ENCODE measurements at places on chromosomes 5 and 9.

- DNase-seq: no peak
Observed at GRCh38 chr5:14063691-14064090, 79.5 kb upstream of the TRIO start.

GRCh38 chr5:76535577-76535976, 87.6 kb downstream of the F2RL2 start:
- no peak for DNase-seq

DNA sequence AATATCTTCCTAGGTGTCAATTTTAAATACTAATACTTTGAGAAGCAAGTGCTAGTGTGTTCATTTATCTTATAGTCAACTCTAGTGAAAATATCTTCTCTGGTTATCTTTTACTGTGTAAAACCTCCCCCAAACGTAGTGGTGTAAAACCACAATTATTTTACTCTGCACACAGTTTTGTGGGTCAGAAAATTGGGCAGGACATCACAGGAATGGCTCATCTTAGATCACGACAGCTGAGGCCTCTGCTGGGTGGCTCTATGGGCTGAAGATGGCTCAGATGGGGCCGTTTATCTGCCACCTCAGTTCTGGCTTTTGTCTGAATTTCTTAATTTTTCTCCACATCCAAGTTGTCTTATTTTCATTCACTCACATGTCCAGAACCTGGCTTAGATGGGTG, 457.2 kb upstream of the ACTBL2 start:
- no peak for DNase-seq

- no peak for DNase-seq
Observed at GRCh38 chr5:78809444-78809843, 160.9 kb upstream of the LHFPL2 start.

DNA sequence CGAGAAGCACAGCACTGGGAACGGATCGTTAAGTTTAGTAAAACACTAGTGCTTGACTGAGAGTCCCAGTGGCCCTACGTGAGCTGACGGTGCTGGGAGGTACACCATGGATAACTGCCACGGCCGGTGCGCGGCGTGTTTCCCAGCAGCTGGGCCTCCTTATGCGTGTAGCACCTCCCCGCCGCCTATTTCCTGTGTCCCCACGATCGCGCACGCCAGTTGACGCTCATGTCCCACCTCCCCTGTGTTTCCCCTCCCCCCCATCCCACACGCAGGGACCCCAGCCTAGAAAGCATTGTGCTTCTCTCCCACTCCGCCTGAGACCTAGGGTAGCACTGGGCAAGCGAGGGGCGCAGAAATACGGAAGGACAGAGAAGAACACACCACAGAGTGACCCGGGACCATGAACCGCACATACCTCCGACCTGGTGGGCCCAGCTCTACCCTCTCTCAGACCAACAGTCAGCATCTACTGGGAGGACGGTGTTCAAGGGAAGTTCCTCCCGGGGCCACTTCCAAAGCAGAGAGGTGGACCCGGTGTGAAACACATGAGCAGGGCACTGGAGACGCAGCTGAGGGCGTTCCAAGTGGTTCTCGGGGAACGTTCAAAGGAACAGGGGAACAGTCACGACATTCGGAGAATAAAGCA, 45.6 kb downstream of the DBH start:
- DNase-seq: no peak

DNA sequence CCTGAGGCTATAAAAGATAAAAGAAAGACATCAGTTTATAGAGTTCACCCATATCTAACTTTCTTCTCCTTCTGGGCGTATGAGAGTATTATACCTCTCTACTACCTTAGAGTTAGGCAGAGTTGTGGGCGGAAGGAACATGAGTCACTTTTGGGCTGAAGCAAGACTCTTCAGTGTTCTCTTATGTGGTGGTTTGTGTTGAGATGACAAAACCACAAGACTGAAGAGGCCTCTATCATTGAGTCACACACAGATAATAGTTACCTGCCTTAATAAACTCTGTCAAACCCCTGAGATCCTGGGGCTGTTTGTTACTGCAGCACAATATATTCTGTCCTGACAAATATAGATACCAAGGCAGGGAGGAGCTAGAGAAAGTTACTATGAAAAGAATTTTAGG, 184.2 kb downstream of the EFNA5 start:
- DNase-seq: no peak

DNA sequence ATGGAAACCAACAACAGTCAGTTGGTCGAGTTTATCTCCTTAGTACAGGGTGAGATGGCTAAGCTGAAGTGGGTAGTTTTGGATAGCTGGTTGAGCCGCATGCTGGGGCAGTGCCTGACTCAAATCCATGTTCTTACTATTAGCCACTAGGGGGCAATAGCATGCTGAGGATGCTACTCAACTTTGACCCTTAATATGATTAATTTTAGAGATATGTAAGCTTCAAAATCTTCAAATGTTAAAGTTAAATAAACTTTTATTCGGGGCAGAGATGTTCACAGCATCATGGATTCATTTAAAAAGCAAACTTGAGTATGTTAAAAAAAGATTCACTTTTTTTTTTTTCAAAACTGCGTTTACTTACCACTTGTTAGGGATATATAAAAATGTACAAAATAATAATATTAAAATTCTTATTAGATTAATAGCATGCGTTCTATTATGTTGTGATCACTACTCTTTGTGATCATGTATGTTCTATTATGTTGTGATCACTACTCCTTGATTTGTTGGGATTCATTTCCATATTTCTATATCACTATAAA, 57.0 kb downstream of the C9orf153 start:
- DNase-seq: no peak

DNA sequence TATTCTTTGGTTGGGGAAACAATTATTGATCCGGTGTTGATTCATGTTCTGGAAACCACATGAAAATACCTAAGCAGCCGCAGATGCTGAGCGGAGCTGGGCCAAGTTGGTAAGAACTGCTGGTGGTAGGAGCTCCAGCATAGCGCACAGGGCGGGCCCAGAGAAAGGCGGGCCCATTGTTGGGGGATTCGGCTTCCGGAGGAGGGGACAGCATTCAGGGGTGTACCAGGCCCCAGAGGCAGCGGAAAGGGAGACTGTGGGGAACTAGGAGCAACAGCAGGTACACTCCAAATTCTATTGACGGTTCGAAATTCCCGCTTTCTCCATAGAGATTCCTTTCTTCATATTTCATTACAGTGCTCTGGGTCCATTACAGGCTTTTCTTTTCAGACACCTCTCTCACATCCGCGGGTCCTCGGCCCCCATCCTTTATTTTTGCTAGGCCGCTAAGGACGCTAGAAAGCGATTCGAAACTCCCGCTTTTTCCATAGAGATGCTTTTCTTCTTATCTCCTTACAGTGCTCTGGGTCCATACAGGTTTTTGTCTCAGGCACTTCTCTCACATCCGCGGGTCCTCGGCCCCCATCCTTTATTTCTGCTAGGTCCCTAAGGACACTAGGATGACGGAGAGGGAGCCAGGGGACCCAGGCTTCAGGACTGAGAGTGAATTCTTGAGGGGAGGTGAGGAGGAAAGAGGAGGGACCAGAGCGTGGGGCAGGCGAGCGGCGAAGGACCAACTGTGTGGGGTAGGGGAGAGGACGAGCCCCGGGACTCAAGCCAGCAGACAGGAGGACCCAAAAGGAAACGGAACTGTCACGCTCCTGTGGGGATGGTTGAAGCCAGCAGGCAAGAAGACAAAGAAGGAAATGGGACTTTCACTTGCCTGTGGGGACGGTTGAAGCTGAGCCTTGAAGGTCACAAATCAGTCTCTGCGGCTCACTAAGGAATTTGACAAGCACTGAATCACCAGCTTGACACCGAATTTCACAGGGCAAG, at the start of gene CCDC152:
Gene CCDC152, plus strand, starts transcription at position 213 of the 996 bp plus-strand sequence. CDS start 2,304 bp downstream, outside the sequence.
- no peak for DNase-seq

DNA sequence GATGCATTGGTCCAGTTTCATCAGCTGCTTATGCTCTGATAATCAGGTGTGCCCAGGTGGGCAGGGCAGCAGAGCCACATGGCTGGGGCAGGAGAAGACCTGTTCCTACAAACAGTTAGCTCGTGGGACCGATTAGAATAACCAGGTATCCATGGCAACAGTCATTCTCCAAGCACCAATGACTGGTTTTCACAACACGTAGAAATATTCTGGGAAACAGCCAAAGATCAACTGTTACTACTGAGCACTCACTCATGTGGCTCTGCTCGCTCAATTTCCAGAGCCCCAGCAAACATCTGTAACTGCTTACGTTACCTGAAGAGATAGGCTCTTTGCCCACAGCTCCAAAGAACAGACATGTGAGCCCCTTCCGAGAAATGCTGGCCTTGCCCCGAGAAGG, 302.0 kb downstream of the AGTPBP1 start:
- no peak for DNase-seq

DNA sequence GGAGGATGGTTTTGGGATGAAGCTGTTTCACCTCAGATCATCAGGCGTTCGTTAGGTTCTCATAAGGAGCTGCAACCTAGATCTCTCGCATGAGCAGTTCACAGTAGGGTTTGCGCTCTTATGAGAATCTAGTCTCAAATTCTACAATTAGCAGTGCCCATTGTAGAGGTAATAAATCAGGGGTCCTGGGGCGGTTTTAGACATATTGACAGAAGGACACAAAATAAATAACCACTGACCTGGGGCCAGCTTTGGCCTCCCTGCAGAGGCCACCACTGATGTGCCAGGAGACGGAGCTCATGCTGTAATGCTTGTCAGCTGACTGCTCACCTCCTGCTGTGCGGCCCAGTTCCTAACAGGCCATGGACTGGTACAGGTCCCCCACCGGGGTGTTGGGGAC, 67.6 kb upstream of the SPATA31D4 start:
- DNase-seq: no peak

DNA sequence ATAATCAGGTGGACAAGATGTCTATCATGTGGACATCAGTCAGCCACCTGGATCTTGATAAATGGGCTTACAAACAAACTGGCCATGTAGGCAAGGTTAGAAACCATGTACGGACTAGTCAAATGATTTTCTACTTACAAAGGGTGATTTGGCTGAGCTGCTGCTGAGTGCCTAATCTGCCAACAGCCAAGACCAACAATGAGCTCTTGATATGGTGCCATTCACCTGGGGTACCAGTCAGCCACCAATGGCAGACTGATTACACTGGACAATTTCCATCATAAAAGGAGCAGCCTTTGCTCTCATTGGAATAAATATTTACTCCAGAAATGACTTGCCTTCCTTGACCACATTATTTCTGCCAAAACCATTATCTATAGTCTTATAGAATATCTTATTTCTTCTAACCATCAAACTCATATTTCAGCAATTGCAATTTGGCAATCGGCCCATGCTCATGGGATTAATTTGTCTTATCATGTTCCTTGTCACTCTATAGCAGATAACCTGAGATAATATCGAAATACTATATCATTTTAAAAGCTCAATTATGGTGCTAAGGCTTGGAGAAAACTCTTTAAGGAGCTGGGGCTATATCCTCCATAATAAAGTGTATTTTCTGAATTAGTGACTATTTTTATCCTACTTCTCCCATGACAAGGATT, 135.1 kb downstream of the SLC25A46 start:
- no peak for DNase-seq

DNA sequence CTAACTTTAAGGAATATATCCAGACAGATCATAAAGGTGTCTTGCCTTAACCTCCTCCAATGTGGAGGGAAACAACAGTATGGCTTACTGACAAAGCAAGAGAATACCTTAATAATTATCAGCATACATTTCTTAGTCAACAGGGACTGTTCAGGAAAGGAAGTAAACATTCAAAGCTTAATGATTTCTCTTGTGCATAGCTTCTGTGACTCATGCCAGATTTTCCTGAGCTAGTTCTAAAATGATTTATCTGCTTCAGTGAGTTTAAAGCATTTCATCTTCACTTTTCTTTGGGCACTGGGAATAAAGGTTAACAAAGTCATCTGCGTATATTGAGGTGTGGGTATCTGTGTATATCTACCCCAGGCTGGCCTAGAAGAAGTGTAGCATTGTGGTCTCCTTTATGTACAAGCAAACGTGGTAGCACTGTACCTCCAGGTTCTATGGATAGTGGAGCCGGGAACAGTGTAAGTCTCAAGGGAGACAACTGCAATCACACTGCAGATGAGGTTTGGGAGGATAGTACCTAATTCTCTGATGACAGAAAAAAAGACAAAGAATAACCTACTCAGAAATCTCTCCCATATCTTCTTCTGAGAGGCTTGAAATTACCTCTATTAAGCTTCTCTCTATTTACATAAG, 284.1 kb downstream of the HCN1 start:
- peak; percentile 61 for DNase-seq

DNA sequence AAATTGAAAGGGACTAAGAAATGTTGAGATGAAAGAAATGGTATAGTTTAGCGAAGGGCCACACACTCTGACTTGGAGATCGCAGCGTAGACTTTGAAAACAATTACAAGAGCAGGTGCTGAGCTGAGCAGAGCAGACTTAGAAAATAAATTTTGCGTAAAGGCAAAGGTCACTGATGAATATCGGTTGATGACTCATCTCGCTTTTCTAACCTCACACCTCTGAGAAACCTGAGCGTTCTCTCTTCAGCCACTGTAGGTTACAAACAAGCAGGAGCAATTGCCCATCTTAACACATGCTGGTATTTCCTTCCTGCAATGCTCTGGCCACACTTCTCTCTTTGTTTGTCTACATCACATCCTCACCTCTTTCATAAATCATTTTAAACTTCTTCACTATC, 190.6 kb upstream of the C9orf72 start:
- no peak for DNase-seq

DNA sequence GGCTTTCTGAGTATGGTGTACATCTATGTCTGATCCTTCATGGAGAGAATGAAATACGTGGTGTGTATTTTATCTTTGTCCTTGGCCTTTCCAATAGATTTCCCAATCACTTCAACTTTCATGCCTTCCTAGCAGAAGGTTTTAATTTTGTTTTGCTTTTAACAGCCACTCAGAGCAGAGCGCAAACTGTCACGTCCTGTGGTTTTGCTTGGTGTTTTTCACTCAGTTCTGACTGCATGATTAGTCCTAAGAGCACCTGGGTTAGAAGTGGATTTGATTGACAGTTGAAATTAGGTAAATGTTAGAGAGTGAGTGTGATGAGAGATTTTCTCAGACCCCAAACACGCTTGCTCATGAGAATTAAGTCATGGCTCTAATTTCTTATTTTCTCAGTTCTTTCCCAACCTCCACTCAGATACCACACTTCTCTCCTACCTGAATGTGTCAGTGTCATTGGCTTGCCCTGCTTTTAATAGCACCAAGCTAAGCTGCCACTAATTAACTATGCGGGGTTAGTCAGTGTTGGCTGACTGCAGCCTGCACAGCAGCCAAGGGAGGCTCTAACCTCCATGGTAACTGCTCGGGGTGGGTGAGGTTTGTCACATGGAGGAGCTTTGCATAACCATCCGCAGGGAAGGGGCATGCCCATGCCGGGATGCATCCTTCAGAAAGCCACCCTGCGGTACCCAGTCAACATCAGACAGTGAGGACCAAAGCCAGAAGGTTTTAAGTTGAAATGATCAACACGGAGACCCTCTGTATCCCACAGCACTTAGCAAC, 173.4 kb downstream of the NR3C1 start:
- DNase-seq: peak; percentile 80

DNA sequence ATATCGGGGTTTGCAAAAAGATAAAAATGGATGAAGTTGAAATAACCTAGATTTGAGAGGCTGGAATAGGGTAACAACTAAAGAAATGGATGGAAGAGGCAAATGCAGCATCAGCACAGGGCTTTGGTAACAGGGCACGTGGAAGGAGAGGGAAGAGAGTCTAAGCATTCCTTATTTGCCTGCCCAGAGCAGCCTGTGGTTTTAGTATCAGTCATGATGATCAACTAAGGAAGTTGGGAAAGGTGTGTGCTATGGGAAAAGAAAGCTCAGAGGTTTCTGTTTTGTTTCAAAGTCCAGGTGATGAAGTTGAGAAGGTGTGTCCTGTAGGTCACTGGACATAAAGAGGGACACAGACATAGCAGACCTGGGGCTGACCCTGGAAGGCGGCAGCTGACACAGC, 28.8 kb downstream of the GAS1 start:
- DNase-seq: no peak
